ENCODE measurements at places on chromosomes 6 and 20. TPM values are rescaled to one million over a fixed set of nuclear protein-coding genes. Genes with fewer than 3 reads are reported as not detected.
A peak's percentile ranks its signal among the peaks of the same experiment; 100 is the strongest.

GRCh38 chr6:12291839-12292604 lies 1.9 kb downstream of the EDN1 start:
- no peak for ATAC-seq

DNA sequence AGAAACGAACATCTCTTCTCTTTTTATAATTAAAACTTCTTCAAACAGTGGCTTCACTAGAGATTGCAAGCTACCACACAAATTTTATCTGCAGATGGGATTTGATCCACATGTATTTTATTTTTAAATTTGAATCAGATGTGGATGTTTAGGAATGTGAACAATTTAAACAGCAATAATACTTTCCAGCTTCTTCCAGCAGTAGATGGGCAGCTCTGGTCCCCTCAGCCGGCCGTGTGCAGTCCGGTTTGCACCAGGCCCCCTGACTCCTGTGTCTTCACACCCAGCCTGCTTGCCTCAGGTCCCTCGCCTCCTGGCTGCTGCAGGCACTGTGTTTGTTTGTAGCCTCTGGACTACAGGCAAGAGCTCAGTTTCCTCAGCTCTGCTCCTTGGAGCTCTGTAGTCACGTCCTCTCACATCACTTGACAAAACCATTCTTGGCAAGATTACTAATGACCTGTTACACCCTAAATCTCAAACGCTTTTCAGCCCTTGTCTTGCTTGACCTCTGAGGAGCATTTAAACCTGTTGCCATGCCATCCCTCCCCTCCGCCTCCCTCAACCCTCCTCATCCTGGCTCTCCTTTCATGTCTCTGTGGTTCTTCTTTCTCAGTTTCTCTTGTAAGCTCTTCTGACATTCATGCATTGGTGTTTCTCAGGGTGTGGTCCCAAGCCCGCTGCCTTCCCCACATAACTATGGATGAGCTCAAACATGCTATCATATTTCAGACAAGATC lies 13.2 kb upstream of the ZBTB24 start:
- ATAC-seq = no peak

GRCh38 chr6:127200114-127200513 lies 66.5 kb upstream of the RNF146 start:
- ATAC-seq = no peak

DNA sequence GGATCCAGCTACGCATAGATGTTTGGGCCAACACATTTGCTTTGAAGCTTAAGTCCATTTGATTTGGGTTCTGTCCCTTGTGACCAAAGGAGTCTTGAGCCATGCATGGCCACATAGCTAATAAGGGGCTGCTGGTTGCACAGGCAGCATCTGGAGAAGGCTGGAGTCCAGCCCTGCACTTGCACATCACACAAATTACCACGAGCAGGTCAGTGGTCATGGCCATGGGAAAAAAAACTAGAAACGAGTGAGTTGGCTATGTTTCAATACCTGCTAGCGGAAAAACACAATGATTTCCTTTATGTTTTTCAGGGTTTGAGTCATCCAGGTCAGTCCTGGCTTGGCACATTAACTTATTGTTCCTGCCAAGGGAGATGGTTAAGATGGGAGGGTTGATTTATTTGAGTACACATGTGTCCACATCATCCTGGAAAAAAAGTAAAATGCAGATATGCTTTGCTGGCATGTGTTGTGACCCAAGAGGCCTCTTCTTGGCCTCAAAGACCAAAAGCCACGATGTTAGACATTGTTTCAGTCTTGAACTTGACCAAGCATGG lies 5.6 kb upstream of the STX16 start:
- no peak for ATAC-seq

GRCh38 chr6:169495601-169496000 lies 206.2 kb downstream of the WDR27 start:
- no peak for ATAC-seq

GRCh38 chr6:113560908-113561307 lies 296.2 kb upstream of the MARCKS start:
- no peak for ATAC-seq

DNA sequence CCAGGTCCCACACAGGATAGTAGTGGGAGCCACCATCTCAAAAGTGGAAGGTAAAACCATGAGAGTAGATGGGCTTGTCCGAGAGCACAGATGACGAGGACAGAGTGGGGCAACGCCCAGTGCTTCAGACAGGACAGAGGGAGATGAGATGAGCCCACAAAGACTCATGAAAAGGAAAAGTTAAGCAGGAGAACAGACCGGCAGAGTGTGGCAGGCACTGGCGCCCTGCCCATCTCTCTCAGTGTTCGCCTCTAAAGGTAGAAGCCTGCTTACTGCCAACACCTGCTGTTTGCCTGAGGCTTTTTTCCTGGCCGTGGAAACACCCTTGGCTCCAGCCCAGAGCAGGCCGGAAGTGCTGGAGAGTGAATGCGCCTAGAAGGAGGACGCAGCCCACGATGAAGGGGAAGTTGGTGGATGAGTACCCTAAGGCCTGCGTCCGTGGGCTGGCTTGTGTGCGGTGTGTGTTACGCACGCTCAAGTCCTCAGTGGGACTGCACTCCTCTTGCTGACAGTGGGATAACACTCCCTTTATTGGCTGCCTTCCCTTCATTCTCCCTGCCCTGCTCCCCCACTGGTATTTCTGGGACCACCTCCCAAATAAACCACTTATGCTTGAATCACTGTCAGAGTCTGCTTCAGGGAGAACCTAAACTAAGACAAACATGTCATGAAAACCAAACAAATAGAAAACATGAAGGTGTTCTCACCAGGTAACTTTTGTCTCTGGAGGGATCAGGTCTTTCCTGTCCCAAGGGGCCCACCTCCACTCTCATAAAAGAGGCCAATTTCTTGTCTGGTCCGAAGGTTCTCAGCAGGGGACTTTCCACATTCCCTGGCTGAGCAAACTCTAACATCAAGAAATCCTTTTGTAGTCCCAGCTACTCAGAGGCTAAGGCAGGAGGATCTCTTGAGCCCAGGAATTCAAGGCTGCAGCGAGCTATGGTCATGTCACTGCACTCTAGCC lies 9.1 kb upstream of the FOXP4 start:
- ATAC-seq = no peak

DNA sequence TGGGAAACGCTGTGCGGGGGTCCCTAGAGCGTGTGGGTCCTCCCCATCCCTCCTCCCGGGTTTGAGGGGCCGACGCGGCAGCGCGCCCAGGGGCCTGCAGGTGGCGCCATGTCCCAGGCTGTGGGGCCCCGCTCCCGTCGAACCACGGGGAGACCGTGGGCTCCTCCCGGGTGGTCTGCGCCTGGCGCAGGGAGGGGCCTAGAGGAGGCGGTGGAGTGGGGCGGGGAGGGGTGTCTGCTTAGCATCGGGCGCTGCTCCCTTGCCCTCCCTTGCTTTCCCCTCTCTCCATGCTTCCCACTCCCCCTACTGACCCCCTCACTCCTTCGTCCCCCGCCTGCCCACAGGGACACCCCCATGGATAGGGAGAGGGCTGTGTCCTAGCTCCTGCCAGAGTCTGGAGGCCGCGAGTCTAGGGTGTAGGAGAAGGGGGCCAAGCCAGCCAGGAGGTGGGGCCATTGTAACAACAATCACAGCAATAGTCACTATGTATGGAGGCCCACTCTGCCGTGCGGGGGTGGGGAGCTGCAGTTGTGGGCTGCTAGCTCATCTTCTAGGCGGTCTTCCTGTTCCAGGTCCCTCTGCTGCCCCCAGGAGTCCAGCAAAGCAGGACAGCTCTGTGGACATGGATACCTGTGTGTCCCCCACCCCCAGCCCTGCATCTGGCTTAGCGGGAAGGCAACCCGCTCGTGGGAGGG lies 51.7 kb downstream of the CHMP4B start:
- peak; percentile 95 for ATAC-seq

DNA sequence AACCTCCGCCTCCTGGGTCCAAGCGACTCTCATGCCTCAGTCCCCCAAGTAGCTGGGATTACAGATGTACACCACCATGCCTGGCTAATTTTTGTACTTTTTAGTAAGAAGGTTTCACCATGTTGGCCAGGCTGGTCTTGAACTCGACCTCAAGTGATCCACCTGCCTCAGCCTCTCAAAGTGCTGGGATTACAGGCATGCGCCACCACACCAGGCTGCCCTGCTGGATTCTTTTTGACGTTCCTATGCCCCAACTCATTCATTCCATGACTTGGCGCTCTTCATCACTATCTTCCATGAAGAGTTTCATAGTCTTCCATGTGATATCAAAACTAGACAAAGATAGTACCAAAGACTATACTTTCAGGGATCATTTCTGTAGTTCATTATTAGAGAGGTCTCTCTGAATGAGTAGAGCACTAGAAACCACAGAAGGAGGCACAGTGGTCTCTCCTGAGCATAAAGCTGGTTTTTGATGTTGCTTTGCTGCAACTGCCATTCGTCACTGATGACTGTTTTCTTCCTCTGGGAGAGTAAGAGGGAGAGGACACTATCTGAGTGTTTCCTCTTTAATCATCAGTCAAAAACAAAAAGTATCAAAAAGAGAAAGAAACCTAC lies 23.5 kb downstream of the DNAAF9 start:
- no peak for ATAC-seq

- no peak for ATAC-seq
These were observed 682.1 kb upstream of the ADGRB3 start for GRCh38 chr6:67952948-67953347.

- no peak for ATAC-seq
These were observed 10.7 kb downstream of the HCK start for GRCh38 chr20:32062776-32063170.

DNA sequence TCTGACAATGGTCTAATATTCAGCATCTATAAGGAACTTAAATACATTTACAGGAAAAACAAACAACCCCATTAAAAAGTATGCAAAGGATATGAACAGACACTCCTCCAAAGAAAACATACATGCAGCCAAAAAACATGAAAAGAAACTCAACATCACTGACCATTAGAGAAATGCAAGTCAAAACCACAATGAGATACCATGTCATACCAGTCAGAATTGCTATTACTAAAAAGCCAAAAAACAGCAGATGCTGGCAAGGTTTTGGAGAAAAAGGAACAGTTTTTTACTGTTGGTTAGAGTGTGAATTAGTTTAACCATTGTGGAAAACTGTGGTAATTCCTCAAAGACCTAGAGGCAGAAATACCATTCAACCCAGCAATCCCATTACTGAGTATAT lies 339.0 kb upstream of the ADGRB3 start:
- ATAC-seq = no peak

GRCh38 chr6:67679566-67680296 lies 955.4 kb upstream of the ADGRB3 start:
- no peak for ATAC-seq

GRCh38 chr20:23005776-23006175 lies 29.3 kb upstream of the SSTR4 start:
- no peak for ATAC-seq

DNA sequence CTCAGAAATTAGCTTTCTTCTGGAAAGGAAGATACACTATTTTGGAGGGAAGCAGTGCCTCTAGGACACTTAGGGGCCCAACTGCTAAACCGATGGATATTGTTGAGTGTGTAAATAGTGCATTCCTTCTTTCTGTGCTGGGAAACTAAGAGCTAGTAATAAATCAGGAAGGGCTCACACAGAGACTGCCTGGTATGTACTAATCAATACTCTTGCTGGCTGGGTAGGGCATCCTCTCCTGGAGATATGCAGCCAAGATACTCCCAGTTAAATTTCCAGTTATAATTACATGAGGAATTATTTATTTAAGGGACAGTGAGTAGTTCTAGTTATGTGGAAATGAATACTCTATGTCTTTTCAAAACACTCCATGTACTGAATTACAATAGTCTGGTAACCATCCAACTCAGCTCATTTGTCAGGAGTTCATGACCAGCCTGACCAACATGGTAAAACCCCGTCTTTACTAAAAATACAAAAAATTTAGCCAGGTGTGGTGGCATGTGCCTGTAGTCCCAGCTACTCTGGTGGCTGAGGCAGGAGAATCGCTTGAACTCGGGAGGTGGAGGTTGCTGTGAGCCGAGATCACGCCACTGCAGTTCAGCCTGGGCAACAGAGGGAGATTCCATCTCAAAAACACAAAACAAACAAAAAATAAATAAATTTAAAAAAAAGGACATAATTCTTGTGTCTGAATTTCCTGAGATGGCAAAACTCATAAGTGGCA lies 100.0 kb downstream of the OR2B2 start:
- no peak for ATAC-seq

GRCh38 chr6:107712665-107713551 lies 111.2 kb downstream of the SCML4 start:
- ATAC-seq = peak; percentile 81

DNA sequence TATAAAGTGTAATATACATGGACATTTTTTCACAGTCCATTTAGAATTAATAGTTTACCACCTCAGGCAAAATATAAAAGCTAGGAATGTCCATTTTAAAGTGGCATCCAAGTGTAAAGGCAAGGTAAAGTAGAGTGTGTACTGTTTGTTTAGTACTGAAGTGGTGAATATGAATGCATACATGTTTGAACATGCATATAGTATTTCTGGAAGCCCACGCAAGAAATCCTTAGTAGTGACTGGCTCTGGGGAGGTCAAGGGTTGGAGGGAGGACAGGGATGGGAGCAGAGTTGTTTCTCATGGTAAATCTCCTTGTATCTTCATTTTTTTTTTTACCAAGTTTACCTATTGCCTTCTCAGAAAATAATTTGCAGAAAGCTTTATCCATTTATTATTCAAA lies 129.2 kb downstream of the UNC5CL start:
- no peak for ATAC-seq

DNA sequence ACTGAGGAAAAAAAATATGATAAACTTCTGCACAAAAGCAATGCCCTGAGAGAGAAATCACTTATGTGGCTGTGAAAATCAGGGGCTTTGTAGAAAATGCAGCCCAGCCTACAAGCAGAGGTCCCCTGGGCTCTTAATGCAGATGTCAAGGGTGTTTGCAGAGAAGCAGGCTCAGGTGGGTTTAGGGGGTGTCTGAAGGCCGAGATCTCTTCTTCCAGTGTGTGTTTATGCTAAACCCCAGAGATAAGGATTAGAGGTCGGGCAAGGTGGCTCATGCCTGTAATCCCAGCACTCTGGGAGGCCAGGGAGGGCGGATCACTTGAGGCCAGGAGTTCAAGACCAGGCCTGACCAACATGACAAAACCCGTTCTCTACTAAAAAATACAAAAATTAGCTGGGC lies 78.5 kb downstream of the TMEM242 start:
- no peak for ATAC-seq

- ATAC-seq = no peak
These were observed 7.4 kb downstream of the EEF1A1 start for GRCh38 chr6:73513496-73513854.

GRCh38 chr6:157449610-157450009 lies 68.6 kb downstream of the ZDHHC14 start:
- ATAC-seq = no peak

DNA sequence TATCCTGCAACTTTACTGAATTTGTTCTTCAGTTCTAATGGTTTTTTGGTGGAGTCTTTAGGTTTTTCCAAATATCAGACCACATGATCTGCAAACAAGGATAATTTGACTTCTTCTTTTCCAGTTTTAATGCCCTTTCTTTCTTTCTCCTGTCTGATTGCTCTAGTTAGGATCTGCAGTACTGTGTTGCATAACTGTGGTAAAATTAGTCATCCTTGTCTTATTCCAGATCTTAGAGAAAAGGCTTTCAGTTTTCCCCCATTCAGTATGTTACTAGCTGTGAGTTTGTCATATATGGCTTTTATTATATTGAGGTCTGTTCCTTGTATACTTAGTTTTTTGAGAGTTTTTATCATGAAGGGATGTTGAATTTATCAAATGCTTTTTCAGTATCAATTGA lies 4.3 kb downstream of the MICA start:
- no peak for ATAC-seq

The KCNK16 gene
- not detected for total RNA-seq

The NMBR gene
- 1.2 TPM for total RNA-seq

The PPIL6 gene
- total RNA-seq = 1.8 TPM

The CRISP3 gene
- total RNA-seq = not detected

The KCNG1 gene
- 0.70 TPM for total RNA-seq

Measured in motor neuron (in vitro differentiated cells).